ENCODE measurements at places on chromosomes 7 and 10.

DNA sequence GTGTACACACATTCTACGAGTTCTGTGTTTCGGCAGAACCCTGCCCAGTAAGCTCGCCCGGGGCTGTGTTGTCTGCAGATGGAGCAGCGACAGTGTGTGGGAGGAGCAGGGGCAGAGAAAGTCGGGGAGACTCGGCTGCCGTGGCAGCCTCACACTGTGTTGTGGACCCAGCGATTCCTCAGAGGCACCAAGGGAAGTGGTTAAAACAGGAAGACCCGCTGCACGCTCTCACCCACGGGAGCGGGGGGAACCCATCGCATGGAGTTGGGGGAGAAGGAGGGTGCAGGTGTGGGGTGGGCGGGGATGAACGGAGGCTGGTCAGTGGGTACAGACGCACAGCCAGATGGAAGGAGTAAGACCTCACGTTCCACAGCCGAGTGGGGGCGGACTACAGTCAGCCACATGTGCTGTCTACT, 250.2 kb downstream of the ELFN1 start:
- no peak for DNase-seq

DNA sequence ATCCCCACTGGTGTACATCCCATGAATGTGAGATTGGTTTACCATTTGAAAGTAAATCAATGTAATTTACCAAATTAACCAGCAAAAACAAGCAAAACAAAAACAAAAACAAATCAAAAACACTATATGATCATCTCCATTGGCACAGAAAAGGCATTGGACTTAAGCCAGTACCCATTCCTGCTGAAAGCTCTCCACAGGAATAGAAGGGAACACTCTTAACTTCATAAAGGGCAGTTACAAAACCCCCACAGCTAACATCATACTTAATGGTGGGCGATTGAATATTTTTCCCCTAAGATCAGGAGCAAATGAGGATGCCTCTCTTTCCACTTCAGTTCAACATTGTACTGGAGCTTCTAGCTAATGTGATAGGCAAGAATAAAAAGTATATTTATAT, 34.1 kb downstream of the PRKG1 start:
- no peak for DNase-seq

- no peak for DNase-seq
Measured at GRCh38 chr7:143351060-143351459, 11.5 kb downstream of the FAM131B start.

GRCh38 chr7:2687881-2688318, at the start of gene AMZ1:
TSS of gene AMZ1 (plus strand) at chr7:2688202. CDS start at chr7:2700452, 12,250 bp downstream.
- no peak for DNase-seq

DNA sequence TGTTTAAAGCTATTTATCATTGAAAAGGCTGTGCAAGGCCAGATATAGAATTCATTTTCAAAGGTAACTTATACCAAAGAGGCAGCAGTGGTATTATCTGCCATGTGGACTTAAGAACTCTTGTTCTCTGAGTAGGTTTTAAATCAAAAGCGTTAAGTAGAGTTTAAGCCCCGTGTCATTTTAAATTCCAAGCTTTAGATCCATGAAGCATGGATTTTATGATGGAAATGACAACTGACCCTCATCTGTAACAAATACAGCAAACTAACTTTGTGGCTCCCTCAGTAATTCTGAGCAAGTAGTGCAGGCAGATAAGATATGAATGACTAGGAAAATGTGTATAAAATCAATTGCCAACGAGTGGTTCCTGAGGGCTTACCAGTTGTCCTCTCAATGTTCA, 247.0 kb downstream of the WDR11 start:
- no peak for DNase-seq

- no peak for DNase-seq
Measured at GRCh38 chr7:117405519-117405918, 21.8 kb downstream of the ASZ1 start.

GRCh38 chr10:26441491-26442214, 3.5 kb downstream of the APBB1IP start:
- DNase-seq = no peak

DNA sequence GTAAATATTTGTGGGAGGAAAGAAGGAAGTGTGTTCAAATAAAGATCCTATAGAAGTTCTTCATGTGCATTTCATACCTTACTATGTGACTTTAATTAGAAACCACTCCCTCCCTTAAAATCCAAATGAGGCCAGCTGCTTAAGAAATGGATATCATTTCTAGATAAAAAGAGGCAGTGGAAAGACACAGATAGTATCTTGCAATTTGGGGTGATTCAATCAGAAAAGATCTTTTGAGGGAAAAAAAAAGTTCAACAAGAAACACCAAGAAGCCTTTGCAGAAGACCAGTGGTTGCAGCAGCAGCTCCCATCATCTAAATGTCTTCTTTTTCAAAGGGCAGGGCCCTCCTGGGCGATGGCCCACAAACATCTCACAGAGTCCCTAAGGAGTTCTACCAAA, 200.1 kb downstream of the LRRN3 start:
- no peak for DNase-seq

DNA sequence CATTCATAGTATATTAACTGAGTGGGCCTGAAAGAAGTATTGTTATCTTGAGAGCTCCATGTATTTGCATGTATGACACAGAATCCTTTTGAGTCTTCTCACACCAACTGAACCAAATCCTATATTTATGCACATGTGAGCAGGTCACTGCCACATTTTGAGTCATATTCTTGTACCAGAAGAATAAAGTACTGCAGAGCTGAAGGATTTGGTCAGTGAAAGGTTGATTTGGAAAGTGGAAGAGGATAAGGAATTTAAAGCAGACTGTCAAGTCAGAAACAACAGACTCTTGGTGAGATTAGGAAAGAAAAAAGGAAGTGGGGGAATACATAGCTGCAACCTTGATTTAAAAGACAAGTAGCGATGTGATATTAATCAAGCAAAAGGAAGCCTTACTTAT, 121.8 kb downstream of the ARID5B start:
- no peak for DNase-seq

DNA sequence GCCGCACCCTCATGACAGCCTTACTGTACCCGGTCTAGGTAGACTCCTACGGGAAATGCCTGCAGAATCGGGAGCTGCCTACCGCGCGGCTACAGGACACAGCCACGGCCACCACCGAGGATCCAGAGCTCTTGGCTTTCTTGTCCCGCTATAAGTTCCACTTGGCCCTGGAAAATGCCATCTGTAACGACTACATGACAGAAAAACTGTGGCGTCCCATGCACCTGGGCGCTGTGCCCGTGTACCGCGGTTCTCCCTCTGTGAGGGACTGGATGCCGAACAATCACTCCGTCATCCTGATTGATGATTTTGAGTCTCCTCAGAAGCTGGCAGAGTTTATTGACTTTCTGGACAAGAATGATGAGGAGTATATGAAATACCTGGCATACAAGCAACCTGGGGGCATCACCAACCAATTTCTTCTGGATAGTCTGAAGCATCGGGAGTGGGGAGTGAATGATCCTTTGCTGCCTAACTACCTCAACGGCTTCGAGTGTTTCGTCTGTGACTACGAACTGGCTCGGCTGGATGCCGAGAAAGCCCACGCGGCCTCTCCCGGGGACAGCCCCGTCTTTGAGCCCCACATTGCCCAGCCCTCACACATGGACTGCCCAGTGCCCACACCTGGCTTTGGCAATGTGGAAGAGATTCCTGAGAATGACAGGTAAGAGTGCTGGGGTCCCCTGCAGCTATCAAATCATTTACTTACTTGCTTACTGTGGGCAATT, 8.5 kb upstream of the CHCHD1 start:
- DNase-seq = no peak

DNA sequence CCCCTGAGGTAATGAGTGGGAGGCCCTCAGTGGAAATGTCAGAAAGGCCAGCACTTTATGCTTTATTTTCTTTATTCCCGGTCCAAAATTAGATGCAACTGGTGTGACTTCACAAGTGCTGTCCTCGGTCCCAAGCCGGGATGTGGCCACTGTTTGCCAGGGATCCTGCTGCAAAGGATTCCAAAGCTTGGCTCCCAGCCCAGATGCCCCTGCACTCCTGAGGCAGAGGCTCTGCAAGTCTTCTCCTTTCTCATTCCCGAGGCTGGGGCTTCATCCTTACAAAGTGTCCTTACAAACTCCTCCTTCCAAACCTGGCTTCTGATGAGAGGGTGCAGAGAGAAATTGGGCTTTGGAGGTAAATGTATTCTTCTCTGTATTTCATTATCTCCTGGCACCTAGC, 544.3 kb upstream of the DPP6 start:
- no peak for DNase-seq

- DNase-seq = no peak
Measured at GRCh38 chr7:79506481-79506880, 53.0 kb upstream of the MAGI2 start.

GRCh38 chr7:133963629-133964028, 163.5 kb upstream of the LRGUK start:
- no peak for DNase-seq

DNA sequence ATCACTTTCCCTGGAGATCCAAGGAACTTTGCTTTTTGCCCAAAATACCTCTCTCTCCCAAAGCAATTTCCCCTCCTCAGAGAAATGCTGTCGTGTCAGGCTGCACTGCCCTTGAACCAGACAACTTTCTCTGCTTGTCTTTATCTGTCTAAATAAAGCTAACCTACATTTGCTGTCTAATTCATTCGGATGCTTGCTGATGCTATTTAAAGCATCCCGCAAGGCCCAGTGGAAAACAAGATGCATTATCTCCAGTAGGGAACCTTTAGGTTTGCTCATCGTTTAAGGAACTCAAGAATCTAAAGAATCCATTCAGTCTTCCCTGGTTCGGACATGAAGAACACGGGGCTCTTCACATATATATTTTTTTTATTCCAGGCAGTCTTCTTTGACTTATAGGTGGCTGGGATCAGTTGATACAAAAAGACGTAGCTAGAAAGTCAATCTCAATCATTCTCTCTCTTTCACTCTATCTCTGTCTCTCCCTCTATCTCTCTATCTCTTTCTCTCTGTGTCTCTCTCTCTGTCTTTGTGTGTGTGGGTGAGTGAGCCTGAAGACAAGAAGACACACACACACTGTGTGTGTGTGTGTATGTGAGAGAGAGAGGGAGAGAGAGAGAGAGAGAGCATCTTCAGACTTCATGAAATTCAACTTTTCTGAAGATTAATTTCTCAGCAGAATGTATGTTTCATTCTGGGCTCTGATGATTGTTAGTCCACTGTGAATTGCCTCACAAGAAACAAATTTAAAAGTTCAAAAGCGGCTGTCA, 92.8 kb upstream of the MKLN1 start:
- no peak for DNase-seq

GRCh38 chr10:82811621-82812020, 936.6 kb downstream of the NRG3 start:
- DNase-seq = no peak

DNA sequence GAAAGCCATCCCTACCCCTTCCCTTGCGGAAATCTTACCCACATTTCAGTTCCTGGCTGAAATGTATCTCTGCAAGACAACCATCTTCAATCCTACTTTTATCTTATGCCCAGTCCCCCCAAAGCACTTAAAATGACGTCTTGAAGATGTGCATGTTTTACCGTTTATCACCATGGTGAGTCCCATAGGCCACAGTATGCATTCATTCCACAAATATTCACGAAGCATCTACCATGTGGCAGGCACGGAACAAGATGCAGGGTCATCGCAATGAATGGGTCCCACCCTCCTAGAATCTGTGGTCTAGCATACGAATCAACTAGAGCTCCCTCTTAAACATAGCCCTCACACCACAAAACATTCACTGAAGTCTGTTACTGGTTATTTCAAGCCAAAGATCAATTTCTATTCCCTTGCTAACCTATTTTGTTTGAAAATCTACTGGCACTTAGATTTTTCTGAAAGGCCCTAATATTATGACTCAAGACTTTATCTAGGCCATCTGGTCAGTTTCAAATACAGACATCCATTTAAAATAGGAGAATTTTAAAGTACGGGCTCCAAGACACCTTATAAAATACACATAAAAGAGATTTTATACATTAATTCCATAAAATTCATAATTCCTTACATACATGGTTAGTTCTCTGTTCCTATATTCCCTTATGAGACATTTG, 99.4 kb downstream of the PARD3 start:
- no peak for DNase-seq

DNA sequence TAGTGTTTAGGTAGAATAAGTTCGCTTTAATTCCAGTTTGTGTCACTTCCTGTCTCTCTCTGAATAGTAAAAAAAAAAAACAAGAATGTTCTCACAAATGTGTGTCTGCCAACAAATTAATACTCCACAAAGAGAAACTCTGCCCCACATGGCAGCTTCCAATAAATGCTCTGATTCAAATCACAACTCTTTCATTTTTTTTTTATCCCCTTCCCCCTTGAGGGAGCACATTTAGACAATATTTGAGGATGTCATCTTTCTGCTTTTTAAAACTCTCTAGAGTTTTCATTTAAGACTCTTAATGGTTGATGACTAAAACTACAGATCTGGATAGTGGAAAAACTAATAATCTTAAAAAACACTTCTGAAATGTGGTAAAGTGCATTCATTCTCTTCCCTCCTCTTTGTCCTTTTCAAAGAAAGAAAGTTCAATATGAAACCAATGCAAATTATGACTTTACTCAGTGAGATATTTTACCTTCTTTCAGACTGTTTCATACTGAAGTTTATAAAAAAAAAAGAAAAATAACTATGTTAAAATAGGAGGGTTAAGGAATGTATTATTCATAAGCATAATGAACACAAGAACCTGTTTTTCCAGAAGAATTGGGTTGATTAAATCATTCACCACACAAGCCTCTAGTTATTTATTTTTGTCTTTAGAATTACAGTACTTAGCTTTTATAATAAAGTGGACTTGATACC, 42.3 kb downstream of the ARID5B start:
- DNase-seq = no peak

GRCh38 chr7:80588591-80588990, 49.9 kb upstream of the CD36 start:
- no peak for DNase-seq

DNA sequence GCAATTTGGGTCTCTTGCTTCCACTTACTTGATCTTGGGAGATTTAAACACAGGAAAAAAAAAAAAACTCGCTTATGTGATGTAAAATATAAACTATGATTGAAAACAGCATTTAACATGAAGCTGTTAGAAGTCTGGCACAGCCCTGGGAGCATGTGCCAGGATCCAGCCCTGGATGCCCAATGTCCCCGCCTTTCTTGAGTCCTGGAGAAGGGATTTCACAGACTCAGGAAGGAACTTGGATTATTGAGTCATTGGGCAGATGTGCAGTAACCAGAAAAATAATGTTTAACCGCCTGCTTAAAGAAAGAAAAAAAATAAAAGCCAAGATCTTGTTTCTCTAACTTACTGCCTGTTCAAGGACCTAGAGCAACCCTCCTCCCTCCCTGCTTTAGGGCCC, 3.7 kb upstream of the JCAD start:
- no peak for DNase-seq

DNA sequence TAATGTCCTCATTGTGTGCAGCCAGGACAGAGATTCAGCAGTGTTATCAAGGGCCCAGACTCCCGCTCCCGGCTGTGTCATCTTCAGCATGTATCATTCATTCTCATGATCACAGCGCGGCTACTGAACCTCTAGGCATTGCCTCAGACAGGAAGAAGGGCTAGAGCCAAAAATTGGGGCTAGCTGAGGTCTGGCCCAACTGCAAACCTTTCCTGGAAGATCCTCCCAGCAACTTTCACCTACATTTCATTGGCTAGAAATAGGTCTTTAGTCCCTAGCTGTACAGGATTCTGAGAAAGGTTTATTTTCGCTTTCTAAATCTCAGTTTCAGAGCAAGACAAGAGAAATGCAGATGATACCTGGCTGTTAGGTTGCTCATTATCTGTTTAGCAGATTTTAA, 81.9 kb downstream of the CREM start:
- no peak for DNase-seq
